HAP-1 (cell line): ENCODE measurements at places on chromosomes 3 and 15.

DNA sequence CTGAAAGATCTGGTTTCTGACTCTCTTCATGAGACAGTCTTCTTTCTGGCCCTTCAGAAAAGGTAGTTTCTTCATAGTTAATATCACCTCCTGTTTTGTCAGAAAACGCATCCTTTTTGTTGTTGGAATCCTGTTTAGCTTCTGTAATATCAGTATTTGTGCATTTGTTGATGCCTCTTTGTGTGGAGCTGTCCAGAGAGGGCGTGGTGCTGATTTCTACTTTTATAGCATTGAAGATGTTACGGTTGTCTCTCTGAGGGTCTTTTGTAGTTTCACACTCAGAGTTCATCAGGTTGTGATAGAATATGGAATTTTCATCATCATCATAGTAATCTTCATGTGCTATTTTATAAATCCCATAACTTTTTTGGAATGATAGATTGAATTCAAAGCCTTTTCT, 8.9 kb downstream of the GPR149 start:
- DNase-seq, result no peak

DNA sequence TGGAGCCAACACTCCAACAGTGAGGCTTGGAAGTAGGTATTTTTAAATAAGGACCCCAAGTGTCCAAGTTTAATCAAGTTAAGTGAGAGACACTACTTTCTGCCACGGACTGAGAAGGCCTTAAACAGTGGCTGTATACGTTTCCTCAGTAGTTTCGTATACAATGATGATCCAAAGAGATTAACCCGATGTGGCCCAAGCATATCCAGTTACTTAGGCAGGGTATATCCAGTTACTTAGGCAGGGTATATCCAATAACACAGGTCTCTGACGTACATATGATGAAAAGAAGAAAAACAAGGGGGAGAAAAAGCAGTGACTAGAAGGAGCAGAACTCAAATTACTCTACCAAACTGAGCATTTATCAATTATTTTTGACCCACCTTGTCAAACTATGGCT, 591.4 kb downstream of the FOXP1 start:
- DNase-seq, result no peak

DNA sequence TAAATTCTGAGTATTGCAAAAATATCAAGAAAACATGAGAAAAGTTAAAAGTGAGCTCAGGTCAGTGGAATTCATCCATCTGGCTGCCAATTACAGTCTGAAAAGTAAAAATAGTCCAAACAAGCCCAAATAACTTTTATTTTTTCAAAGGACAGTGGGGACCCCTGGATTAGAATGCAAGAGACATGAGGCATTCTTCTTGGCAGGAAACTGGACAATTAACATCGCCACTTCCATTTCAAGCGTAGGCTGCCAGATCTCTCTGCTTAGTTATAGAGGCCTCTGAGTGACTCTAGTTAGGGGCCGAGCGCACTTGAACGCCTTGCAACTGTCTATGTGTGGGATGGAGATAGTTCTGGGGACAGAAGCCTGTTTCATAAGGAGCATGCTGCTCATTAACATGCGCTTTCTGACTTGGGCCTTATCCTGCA, 189.1 kb downstream of the GHSR start:
- DNase-seq, result no peak

GRCh38 chr3:106839576-106840280, 537.5 kb upstream of the CCDC54 start:
- no peak for DNase-seq

DNA sequence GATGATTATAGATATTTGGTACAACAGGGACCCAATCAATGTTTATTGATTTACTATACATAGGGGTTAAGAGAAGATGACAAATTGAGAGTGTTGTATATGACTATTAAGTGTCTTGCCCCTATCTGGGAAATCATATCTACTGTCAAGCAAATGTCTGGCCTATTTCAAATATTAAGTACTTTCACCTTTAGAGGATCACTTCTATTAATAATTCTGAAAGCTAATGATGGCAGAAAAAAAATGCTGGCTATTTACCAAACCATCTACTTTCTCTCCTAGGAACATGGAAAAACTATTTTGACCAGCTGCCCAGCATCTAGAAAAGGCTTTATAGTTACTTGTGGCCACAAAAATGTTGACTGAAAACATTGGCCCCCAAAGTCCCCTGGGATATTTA, 632.3 kb upstream of the ZNF385D start:
- DNase-seq, result no peak
